ENCODE measurements at places on chromosomes 1 and 21. TPM values are rescaled to one million over a fixed set of nuclear protein-coding genes. Genes with fewer than 3 reads are reported as not detected.

The GAS5 gene
- total RNA-seq = 253 TPM

The PEX10 gene
- total RNA-seq = 24.0 TPM

- DNase-seq = no peak
Measured at GRCh38 chr1:155760751-155761475, 72.0 kb downstream of the DAP3 start.

DNA sequence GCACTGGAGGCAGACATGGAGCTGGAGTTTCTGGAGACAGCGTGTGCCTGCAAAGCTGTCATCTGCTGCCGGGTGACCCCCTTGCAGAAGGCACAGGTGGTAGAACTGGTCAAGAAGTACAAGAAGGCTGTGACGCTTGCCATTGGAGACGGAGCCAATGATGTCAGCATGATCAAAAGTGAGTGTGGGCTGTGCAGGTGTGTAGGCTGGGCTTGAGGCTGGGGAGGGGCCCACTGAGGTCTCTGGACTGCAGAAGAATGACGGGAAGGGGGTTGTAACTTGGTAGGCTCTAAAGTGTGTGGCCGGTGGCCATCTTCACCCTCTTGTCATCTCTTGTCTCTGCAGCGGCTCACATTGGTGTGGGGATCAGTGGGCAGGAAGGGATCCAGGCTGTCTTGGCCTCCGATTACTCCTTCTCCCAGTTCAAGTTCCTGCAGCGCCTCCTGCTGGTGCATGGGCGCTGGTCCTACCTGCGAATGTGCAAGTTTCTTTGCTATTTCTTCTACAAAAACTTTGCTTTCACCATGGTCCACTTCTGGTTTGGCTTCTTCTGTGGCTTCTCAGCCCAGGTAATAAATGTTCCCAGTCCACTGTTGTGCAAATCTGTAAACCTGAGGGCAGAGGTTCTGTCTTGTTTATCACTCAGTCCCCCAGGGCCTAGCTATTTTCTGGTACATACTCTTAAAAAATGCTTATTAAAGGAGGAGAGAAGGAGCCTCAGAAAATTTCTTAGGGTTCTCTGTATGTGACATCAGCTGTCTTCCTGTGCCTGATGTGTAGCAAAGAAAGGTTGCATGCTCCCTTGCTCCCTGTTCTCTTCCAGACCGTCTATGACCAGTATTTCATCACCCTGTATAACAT, 19.9 kb downstream of the ATP8B2 start:
- no peak for DNase-seq

GRCh38 chr1:152836870-152837269, 5.8 kb upstream of the LCE6A start:
- no peak for DNase-seq

DNA sequence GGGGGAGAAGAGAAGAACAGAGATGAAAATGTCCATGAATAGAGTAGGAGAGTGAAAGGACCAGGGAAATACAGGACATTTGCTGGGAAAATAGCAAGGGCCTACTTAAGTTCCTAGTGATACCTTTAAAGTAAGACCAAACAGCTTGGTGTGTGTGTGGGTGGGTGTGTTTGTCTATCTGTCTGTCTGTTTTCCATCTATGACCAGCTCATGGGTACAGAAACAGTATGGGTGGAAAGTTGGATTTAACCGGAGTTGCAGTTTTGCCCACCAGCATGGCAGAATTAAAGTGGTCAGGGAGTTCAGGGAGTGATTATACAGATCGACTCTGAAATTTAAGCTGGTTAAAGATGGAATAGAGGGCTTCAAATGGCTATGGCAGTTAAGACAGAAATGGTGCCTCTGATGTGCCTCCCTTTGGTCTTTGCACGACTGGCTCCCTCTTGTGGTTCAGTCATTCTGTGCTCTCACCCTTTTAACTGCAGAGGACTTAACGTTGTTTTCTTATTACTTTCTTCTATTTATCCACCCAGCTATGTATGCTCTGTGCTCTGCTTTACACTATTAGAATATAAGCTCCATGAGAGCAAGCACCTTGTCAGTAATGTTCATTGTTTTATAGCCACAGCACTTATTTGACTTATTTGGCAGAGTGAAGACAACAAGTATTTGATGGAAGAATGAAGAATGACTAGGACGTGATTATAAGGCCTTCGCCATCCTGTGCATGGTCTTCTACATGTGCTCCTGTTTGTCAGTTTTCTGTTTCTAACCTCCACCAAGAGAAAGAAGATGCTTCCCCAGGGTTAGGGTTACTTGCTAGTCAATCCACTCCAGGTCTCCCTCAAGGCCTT, 72.7 kb upstream of the AK4 start:
- peak; percentile 39 for DNase-seq

- DNase-seq = peak; percentile 87
Measured at GRCh38 chr1:33327587-33328325, 6.9 kb upstream of the A3GALT2 start.

- peak; percentile 72 for DNase-seq
Measured at GRCh38 chr1:151166505-151166956, 587 bp downstream of the SCNM1 start.

GRCh38 chr1:82264802-82265201, 464.1 kb downstream of the ADGRL2 start:
- no peak for DNase-seq

DNA sequence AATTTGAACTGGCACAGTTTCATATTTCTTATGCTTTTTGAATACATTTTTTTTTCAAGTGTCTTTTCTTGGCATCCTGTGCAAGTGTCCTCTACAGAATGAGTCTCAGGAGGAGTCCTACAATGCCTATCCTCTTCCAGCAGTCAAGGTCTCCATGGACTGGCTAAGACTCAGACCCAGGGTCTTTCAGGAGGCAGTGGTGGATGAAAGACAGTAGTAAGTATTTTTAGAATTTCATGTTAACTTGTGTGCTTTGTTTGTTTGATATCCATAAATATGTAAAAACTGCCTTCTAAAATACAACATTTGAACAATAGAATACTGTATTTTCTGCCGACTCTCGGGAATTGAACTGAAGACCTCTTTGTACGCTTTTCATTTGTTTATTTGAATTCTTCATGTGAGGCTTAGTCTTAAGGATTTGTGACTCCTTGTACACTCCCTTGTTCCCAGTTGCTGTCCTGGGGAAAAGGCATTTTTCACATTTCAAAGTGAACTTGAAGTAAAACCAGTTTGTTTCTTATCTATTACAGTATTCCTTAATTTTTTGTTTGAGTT, 56.6 kb downstream of the NCF2 start:
- no peak for DNase-seq

DNA sequence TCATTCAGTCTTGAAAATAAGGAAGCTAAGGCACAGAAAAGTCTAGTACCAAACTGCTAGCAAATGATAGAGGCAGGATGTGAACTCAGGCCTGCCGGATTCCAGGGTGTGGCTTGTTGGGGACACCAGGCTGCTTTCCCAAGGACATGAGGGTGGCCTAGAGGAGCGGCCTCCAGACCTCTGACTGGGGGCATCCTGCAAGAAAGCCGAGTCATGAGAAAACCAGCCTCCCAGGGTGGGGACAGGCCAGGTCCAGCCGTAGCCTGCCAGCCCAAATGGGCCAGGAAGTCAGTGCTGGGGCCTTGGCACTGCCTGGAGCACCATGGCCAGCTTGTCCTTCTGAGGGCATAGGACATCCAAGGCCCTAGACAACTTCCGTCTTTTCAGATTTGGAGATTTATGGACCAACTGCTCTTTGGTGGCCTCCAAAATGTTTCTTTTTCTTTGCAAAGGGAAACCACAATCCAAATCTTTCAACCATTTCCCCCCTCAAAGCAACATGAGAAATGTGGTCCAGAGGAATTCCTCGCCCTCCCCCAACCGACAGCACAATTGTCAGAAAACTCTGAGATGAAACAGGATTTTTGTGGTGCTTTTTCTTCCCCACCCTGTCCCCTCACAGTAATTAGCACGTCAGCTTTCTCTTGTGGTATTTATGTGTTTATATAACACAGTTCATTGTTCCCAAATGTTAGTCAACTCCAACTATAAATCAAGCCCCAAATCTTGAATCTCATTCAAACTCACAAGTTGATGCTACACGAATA, 212.3 kb downstream of the KAZN start:
- peak; percentile 38 for DNase-seq

GRCh38 chr1:48853006-48853405, 76.3 kb upstream of the BEND5 start:
- DNase-seq = peak; percentile 65

The GPR52 gene
- total RNA-seq = 0.17 TPM

DNA sequence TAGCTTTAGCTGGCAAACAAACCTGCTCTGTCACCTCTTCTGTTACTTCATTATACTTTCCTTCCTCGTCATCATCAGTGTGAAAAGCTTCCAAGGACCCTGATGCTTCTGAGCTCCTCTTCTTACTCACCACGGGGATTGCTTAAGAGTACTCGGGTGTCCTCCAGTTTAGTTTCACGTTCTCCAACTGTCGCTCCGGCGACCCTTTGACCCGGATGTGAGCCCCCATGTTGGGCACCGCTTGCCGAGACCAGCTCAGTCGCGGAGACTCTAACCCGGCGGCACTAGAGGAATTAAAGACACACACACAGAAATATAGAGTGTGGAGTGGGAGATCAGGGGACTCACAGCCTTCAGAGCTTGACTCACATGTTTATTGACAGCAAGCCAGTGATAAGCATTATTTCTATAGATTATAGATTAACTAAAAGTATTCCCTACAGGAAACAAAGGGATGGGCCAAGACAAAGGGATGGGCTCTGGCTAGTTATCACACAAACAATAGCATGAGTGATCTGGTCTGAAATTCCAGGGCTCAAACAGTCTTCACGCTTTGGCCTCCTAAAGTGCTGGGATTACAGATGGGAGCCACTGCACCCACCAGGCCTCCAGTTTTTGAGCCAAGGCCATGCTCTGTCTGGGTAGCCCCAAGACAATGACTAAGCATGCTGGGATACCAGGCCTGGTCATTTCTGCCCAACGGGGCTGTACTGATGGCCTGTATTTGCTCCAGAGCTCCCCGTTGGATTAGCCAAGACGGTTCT, 30.1 kb upstream of the ENO1 start:
- DNase-seq = no peak

- DNase-seq = peak; percentile 57
Measured at GRCh38 chr1:160167580-160167979, 16.2 kb downstream of the ATP1A4 start.

GRCh38 chr1:91763252-91763651, 122.7 kb downstream of the TGFBR3 start:
- DNase-seq = no peak

The MTMR11 gene
- 7.2 TPM for total RNA-seq

- no peak for DNase-seq
Measured at GRCh38 chr1:92922356-92923035, 38.8 kb downstream of the DIPK1A start.

DNA sequence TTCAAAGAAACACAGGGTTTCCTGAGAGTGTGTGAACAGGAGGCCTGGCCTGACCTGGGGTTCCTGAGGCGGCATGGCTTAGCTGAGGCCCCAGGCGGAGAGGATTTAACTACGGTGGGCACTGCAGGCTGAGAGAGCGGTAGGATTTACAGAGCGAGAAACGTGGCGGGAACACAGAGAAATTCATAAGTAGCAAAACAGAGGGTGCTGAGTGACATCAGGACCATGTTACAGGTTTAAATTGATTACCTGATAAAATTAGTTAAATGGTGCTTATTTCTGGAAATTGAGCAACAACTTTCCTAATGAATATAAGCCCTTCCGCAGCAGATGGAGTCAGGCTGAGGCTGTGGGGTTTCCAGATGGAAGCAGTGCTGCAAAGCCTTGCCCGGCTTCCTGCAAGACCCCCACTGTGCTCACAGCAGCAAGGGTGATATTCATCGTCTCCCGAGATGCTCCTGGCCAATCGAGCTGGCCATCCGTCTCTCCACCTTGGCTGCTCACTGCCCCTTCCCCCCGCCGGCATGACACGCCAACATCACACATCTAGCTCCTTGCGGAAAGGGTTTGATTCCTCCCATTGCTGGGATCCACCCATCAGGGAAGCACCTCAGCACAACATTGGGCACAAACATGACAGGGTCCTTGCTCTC, 69.4 kb upstream of the MORC3 start:
- no peak for DNase-seq

The CD101 gene
- not detected for total RNA-seq

DNA sequence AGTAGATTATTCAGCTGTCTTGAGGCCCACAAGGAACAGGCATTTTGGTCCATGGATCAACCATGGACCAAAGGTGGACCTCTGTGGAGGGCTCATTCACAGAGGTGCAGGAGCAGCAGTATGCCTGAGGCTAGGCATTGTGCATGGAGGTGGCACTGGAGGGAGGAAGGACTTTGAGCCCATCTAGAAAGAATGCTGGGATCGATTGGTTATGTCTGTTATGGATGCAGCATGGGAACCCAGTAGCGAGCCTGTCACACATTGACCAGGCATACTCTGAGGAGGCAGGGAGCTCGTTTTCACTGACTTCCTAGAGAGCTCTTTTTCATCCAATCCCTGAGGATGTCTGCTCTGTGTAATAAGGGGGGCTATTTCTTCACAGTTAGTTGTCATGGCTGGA, 75.5 kb downstream of the KCNN3 start:
- DNase-seq = no peak

- DNase-seq = no peak
Measured at GRCh38 chr1:221696027-221696426, 45.9 kb downstream of the DUSP10 start.

GRCh38 chr1:198959676-198960075, 320.8 kb downstream of the PTPRC start:
- DNase-seq = no peak

The NCAM2 gene
- 4.8 TPM for total RNA-seq

The ADAMTS4 gene
- total RNA-seq = not detected

The RGS1 gene
- not detected for total RNA-seq
